ENCODE measurements at places on chromosomes 12 and 14. TPM values are rescaled to one million over a fixed set of nuclear protein-coding genes. Genes with fewer than 3 reads are reported as not detected.

The PRH1 gene
- 1.7 TPM for total RNA-seq

The KLHL33 gene
- 0.02 TPM for total RNA-seq

The OTX2 gene
- total RNA-seq = not detected

The DDX47 gene
- total RNA-seq = 83.8 TPM

The SLC17A8 gene
- total RNA-seq = not detected

The TMEM132C gene
- total RNA-seq = not detected

The IFNG-AS1 gene
- not detected for total RNA-seq

The NAB2 gene
- 21.4 TPM for total RNA-seq

The HOXC12 gene
- total RNA-seq = not detected

The LRRK2 gene
- total RNA-seq = 2.6 TPM

The CAPZA3 gene
- not detected for total RNA-seq

The PA2G4 gene
- total RNA-seq = 303 TPM
